ENCODE measurements at places on chromosomes 4 and X.
A peak's percentile ranks its signal among the peaks of the same experiment; 100 is the strongest.

- DNase-seq: no peak
Measured at GRCh38 chr4:57291911-57292310, 181.7 kb upstream of the IGFBP7 start.

GRCh38 chrX:29941287-29941686 is 274.1 kb upstream of the MAGEB2 start:
- no peak for DNase-seq

DNA sequence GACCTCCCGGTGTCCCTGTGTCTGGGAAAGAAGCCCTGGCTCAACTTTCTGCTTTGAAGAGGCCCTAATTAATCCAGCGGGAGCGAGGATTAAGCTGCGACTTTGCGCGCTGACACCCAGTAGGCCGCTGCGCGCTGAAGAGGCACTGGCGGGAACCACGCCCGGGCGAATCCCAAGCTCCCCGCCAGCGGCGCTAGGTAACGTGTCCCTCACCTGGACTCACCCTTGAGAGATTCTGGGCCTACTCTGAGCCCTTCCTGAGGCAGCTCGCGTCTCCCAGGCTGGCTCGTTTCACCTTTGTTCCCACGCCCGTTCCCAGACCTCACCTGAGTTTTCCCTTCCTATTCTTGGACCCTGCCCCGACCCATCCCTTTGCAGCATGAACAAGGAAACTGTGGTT is 616 bp upstream of the KLHL34 start:
- DNase-seq: no peak

GRCh38 chrX:13763489-13763888 is 28.9 kb downstream of the OFD1 start:
- no peak for DNase-seq

- no peak for DNase-seq
Measured at GRCh38 chr4:67632492-67632891, 68.5 kb downstream of the UBA6 start.

GRCh38 chr4:133045288-133045687 is 103.8 kb upstream of the PCDH10 start:
- DNase-seq: no peak

DNA sequence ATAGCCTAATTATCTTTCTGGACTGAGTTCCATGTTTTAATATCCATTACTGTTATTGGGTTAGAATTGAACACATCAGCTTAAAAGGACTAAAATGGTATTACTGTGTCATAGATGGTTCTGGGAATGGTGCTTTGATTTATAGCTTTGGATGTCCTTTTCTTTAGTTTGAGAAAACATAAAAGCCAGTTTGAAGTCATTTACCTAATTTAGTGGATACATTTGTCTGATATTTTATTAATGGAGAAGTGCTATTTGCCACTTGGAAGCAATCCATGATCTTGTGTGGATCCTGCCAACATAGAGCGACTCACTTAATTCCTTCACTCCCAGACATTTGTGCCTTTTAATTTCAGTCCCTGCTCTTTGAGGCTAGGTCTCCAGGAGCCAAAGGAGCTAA is 212.4 kb upstream of the PACRGL start:
- no peak for DNase-seq

DNA sequence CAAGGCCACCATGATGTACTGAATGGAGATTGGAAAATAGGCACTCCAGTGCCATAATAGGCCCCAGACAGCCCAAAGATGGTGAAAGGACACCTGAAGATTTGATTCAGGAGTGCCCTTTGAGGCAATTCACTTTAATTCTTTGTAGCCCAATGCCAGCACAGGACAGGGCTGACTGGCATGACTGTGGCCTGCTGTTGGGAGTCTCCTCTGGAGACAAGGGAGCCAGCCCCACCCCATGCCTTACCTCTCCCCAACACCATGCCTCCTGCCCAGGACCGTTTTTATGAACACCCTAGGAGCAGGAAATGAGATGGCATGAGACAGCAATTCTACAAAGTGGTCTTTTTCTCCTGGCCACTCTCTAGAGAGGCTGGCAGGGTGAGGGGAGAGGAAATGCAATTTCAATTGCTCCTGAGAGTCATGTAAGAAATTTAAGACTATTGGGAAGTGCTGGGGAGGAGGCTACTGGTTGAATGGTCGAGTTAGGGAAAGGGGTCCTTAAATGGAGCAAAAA is 94.2 kb upstream of the MAMLD1 start:
- DNase-seq: no peak

DNA sequence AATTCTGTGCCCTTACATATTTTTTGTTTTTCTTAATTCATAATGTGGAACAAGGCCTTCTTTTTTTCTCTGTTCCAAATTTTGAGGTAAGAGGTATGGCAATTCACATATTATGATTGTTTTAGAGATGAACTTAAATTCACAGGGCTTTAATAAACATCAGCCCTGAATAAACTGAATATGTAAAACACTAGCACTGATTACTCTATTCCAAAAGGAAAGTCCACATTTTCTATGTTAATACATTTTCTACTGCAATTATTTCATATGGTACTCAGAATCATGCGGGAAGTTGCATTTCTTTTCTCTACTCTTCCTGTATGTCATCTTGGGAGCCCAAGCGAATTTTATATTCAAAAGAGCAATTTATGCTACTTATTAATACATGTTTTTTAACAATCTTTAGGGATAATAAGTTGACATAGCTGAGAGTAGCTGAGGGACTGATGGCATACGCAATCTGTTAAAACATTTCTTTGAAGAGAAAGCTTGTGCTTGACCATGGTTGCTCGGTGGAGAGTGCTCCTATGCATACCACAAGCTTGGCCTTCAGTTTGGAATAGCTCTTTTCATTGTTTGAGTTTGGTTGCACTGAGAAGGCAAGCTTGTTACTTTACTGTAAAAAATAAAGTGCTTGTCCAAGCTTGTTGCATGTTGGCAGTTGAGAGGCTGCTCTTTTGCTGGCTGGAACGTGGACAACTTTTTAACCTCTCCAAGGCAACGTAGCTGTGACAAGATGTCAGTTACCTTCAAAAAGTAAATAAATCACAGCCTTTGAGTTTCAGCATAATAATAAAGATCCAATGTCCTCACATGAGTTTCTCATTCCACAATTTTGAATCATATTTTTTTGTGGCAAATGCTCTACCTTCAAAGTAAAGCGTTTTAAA is 196.3 kb upstream of the SPRY1 start:
- DNase-seq: no peak

DNA sequence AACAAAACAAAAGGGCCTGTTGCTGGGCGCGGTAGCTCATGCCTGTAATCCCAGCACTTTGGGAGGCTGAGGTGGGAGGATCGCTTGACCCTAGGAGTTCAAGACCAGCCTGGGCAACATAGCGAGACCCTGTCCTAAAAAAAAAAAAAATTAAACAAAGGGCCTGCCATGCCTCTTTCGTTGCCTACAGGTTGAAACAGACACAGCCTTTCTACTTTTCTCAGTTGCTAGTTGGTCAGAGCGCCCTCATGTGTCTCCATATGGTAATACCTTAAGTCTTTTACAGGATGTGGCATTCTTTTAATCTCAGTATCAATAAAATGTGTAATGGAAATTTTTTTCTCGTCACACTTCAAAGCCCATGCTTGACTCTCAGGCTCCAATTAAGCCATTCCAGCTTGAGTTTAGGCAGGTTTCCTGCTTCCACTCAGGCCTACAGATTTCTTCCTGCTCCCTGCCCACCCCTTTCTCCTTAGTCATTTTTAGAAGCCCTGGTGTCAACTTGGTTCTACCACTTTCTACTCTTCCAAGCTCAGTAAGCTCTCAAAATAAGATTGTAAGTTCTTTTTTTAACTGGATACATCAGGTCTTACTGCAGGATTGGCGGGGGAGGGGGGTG is 4.6 kb upstream of the SOWAHD start:
- peak; percentile 40 for DNase-seq

- DNase-seq: peak; percentile 7
Measured at GRCh38 chrX:22748093-22748999, 251.4 kb upstream of the DDX53 start.

DNA sequence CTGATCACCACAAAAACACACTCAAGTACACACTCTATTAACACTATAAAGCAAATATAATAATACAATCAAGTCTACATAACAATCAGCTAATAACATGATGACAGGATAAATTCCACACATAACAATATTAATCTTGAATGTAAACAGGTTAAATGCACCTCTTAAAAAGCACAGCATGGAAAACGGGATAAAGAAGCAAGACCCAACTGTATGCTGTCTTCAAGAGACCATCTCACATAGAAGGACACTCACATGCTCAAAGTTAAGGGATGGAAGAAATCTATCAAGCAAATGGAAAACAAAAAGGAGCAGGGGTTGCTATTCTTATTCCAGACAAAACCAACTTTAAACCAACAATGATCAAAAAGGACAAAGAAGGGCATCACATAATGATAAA is 28.1 kb downstream of the CBR4 start:
- no peak for DNase-seq
